Activated CD4-positive, alpha-beta T cell treated with anti-CD3 and anti-CD28 coated beads, Interleukin-2, amount 50 U/mL, for 1 hour (primary cell): ENCODE measurements at places on chromosomes 12 and 14.

GRCh38 chr12:16228067-16228466 lies 49.4 kb downstream of the SLC15A5 start:
- DNase-seq: no peak

DNA sequence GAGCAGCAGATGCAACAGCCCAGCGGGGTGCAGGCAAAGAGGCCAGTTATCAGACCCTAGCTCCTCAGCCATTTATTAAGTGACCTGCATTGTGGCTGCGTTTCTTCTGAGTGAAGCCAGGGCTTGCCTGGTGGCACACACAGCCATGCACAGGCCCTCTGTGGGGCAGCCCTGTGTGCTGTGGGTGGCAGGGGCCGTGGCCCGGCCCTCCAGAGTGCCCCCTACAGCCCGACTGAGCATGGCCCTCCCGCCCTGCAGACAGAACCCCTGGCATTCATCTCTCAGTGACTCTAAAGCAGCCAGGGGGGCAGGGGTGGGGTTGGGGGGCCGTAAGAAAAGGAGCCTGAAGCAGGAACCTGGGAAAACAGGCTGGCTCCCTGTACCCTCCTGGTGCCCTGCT lies 226.0 kb upstream of the PWP1 start:
- no peak for DNase-seq

DNA sequence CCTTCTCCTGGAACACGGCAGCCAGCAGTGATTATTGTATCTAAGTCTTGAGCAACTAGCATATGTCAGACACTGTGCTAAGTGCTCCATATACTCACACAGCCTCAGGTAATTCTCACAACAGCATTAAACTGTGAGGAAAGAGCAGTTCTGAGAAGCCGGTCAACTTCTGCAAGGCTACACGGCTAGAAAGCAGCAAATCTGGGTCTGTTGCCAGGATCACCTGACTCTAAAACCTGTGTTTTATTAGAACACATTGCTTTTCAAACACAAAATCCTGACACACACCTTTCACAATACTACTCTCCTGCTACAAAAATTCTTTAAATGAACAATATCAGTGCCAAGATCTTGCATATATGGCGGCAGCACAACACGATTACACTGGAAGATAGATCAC lies 49.8 kb upstream of the CRACR2A start:
- DNase-seq: no peak

DNA sequence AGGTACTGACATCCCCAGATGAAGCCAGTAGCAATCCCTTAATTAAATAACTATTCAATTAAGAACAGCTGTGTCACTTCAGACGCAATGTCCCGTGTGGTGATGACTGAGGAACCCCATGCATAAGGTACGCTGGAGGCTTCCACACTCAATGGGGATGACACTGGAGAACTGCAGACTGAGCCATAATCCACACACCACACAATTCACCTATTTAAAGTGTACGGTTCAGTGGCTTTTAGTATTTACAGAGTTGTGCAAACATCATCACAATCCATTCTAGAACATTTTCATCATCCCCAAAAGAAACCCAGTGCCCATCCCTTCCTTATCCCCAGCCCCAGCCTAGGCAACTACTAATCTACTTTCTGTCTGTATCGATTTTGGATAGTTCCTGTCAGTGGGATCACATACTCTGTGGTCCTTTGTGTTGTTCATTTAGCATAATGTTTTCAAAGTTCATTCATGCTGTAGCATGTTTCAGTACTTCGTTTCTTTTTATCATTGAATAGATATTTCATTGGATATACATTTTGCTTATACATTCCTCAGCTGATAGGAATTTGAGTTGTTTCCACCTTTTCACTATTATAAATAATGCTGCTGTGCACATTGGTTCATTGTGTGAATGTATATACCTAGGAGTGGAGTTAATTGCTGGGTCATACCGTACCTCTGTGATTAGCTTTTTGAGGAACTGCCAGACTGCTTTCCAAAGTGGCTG lies 61.1 kb downstream of the NINJ2 start:
- no peak for DNase-seq

- DNase-seq: no peak
Measured at GRCh38 chr14:76106188-76106587, 45.5 kb upstream of the GPATCH2L start.

DNA sequence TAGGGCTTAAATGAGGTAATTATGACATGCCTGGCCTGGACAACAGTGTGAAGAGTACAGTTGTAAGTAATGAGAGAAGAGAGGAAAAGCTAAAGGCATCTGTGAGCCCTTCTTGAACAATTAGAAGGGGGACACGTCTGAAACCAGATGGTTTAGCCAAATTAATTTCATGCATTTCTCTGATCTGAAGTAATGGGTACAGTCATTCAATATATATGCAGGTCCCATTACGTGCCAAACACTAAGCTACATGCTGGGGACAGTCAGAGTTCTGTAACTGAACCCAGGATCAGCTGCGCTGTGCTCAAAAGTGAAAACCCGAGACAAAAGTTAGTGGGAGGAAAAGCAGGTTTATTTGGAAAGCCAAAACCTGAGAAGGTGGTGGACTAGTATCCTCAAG lies 207.2 kb upstream of the TMTC1 start:
- DNase-seq: no peak

DNA sequence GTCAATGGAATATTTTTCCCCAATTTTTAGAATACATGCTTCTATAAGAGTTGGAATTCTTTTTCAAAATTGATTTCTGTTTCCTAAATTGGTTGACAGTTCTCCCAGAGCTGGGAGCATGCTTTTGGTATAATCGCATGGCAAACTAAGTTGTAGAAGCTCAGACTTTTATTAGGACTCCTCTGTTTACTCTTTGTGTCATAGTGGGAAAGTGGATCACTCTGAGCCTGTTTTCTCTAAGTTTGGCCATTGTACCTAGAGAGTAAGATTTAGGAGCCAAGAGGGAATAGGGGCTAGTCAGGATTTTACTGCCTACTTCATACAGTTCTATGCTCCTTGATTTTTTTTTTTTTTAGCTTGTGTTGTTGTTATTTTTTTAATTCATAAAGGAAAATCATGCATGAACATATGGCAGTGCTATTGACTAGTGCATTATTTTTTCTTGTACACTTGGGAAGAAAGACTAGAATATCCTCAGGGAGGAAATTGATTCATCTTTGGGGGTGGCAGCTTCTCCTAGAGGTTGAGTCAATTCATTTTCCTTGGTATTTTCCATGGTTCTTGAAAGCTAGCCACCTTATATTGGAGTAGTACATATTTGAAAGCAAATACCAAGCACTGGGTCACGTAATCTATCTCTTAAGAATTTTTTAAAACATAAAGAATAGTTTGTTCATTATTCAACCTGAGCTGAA lies 77.7 kb upstream of the TRAF3 start:
- no peak for DNase-seq

DNA sequence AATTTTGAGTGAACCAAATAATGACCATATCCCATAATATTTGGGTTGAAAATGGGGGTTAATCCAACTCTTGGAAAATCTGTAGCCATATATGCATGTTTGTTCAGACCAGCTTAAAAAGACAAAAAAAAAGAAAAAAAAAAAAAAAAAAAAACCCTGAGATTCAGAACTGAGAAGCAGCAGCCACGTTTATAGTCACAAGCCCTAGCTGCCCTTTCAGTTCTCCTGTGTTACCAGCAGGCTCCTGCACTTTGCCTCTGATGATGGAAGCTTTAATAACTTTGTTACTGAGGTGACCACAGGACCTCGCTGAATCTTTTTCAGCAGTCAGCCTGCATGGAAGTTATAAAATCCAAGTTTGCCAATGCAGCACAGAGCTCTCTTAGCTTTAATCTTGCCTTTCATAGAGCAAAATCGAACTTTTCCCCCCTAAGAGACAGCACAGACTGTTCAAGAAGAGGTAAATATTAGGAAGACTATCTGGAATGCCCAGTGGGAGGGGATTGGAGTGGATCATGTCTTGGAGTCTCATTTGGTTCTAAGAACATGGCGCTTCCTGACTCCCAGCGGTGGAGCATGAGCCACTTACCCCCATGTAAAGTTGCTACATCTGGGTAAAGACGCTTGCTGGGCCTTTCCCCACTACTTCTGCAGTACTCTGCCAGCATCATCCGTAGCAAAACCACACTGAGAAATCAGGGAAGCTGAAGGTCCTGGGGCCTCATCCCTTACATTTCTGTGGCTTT lies 20.6 kb downstream of the GNG2 start:
- DNase-seq: no peak

DNA sequence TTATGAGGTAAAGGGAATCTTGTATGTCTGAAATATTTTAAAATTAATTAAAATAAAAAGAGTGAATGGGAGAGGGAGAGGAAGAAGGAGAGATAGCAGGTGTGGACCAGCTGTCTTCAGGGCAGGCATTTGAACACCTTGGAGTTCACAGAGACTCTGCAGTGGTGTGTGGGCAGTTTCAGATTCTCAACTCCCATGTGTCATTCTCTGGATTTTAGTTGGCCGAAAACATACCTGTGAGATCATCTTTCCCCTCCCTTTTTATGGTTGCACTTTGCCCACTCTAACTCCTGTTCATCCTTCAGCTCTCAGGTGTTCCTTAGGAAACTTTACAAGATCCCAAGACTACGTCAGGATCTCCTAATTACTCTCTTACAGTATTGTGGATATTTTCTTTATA lies 108.1 kb downstream of the ERC1 start:
- DNase-seq: no peak
